ENCODE measurements at places on chromosomes 11 and 22.

GRCh38 chr11:38392176-38392575 is 1794.1 kb upstream of the RAG2 start:
- DNase-seq: no peak

DNA sequence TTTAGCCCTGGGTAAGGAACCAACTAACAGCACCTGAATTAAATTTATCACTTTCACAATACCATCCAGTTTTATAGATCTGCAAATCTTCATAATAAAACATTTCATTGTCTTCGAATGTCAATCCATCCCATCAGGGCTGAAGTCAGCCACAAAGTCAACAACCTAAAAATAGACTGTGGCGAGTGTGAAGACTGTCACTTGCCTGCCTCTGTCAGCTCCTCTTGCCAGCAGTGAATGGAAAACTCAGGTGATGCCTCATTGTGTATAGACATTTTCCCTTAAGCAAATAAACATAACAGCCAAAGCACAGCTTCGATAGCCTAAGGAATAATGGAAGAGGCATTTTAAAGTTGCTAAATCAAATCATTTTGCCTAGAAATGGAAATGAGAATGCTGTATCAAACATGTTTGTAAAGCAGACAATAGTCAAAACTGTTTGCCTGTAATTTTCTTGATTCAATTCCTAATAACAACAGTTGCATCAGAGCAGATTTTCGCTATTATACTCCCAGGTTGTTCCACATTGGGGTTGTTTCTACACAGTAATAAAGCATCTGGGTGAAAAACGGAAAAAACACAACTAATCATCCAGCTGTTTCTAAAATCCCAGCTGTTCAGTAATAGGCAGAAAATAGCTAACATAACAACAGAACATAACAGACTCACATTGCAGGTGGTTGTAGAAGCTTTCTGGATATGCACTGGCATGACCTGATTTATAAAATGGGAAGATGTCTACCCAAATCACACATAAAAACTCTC is 15.7 kb downstream of the KCNA4 start:
- no peak for DNase-seq

DNA sequence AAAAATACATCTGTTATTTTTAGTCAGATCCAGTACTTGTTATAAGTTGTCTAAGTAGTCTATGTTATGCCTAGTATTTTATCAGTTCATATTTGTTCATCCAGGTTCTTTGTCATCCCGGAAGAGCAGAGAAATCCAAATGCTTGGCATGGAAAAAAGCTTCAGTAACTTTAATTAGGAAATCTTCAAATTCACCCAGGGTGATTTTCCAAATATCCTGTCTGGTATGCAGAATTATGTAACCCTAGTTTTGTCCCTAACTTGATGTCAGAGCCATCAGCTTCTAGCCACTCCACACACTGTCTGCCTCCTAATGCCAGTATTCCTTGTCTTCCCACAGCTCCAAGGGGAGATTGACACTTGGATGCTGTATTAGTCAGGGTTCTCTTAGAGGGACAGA is 216.2 kb downstream of the ARHGAP42 start:
- no peak for DNase-seq

- DNase-seq: no peak
Measured at GRCh38 chr11:70709596-70709995, 311.3 kb downstream of the CTTN start.

DNA sequence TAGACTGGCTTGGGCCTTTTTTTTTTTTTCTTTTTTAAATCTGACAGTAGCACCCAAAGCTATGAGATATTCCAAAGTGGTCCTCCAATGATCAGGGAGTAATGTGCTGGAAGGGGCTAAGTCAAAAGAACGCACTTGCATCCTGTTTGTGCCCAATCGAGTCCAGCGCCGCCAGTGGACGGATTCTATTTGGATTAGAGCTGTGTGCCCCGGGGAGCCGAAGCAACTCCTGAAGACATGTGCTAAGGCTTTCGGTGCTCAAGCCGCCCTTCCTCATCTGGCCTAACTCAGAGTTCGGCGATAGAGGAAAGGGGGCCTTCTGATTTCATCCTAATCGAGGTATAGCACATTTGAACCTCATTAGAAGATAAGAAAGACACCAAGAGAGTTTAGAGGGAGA is 147.8 kb upstream of the NECTIN1 start:
- DNase-seq: no peak

DNA sequence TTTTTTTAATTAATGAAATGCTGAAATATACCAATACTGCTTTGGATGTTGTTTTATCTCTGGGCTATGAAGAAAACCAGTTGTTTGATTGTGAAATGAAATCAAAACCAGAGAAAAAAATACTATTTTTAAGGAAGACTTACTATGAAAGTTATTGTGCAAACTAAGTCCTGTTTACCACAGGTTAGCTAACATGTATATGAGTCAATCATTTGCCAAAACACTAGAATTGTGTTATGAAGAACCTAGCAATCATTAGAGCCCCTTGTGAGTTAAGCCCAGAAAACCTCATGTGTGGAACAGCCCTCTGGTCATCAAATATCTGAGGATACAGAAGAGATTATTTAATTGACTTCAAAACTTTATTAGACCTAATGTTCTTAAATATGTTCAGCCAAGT is 83.7 kb downstream of the FAT3 start:
- DNase-seq: no peak

GRCh38 chr11:1437500-1437899 is 47.8 kb downstream of the BRSK2 start:
- DNase-seq: no peak

DNA sequence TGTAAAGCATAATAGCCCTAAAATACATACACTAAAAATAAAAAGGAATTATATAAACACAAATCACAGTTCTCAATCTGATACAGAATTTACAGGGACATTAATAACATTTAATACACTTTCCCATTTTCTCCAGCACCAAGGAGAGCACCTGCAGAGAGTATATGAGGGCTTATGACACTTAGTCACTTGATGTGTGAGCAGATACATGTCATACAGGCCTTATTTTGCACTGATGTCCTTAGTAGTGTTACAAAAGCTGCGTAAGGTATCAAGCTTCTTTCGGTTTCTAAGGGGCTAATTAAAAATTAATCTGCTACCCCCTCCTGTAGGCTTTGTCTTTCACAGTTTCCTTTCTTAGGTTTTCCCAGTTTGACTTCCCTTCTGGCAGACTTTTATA is 61.3 kb downstream of the TRIM44 start:
- DNase-seq: no peak

DNA sequence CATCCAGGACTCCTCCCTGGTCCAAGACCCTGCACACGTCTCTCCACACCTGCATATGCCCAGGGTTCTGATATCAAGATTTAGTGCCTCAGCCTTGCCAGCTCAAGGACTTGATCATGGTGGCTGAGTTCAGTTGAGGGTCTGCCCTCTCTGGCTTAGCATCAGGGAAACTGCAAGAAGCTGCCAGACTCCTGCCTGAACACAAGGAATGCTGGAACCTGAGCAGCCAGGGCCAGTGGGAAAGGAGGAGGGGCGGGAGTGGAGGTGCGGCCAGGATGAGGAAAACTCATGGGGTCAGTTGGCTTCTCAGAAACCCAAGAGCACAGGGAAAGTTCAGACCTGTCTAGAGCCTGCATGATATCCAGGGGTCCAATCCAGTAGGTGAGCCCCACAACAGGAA is 546.1 kb downstream of the BUD13 start:
- no peak for DNase-seq

Data from activated naive CD4-positive, alpha-beta T cell treated with anti-CD3 and anti-CD28 coated beads, Interleukin-2, amount 50 U/mL, for 16 hours (primary cell).